ENCODE measurements at places on chromosomes 4 and X.
A peak's percentile ranks its signal among the peaks of the same experiment; 100 is the strongest.

DNA sequence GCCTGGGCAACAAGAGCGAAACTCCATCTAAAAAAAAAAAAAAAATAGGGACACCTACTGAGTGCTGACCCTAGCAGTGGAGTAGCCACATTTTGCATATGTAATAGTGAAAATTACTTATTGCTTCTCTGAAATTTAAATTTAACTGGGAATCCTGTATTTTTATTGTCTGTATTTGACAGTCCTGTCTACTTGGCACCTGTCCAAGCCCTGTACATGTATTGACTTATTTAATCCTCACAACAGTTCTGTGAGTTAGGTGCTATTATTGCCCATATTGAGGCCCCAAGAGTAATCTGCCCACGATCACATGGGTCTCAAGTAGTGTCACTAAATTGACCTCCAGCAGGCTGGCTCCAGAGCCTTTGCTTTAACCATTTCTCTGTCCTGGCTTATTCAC lies 81.6 kb downstream of the WDR19 start:
- DNase-seq: no peak

- DNase-seq: no peak
These were observed 182.7 kb downstream of the ANK2 start for GRCh38 chr4:113232194-113232593.

DNA sequence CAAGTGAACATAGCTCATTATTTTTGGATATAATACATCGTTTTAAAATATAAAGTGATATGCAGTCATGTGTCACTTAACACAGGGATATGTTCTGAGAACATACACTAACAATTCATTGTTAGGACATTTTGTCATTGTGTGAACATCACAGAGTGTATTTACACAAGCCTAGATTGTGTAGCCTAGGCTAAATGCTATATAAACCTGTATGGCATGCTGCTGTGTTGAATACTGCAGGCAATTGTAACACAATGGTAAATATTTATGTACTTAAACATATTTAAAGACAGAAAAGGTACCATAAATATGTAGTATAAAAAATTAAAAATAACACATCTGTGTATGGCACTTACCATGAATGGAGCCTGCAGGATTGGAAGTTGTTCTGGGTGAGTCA lies 44.9 kb upstream of the GPRIN3 start:
- DNase-seq: no peak

GRCh38 chr4:8131210-8131609 lies 27.4 kb downstream of the ABLIM2 start:
- DNase-seq: no peak

DNA sequence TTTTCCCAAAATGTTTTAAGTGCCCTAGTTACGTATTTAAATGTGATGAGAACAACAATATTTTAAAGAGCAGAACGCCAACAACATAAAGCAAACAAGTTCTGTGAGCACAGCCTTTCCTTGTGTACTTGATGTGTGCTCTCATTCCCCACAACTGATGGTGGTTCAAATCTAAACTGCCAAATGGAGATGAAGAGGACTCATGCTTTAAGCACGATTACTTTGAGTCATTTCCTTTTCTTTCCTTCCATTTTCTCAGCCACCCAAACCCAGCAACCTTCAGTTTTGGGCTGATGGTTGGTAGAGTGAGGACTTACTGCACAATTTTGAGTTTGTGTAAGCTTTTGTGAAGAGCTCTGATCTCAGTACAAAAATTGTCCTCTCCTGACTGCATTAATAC lies 1.7 kb downstream of the NSD2 start:
- DNase-seq: peak; percentile 49

DNA sequence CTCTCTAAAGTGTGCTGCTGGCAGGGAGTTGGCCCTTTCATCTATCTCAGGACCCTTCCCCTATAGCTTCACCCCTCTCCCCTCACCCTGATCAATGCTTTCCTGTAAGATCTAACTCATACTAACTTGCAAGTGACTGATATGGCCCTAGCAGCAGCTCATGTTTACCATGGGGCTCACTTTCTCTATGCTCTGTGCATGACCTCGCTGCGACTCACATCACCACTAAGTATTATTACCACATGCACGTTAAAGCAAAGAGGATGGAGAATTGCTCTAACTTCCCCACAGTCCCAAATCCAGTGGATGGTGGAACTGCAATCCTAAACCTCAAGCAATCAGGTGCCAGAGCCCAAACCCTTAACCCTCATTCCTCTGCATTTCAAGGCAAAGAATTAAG lies 626.6 kb downstream of the MID1IP1 start:
- DNase-seq: peak; percentile 65

DNA sequence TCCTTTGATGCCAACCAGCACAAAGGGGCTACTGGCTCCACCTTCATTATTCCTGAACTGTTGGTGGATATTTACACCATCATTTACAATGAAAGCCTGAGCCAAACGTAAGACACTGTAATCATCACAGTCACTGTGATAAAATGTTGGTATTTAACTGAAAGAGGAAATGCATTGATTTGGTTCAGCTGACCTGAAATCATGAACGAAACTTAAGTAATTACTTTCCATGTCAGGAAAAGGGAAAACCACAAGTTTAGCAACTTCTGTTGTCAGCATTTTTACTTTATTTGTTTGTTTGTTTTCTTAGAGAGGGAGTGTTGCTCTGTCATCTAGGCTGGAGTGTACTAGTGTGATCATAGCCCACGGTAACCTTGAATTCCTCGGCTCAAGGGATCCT lies 247.8 kb upstream of the FAM47A start:
- DNase-seq: no peak

DNA sequence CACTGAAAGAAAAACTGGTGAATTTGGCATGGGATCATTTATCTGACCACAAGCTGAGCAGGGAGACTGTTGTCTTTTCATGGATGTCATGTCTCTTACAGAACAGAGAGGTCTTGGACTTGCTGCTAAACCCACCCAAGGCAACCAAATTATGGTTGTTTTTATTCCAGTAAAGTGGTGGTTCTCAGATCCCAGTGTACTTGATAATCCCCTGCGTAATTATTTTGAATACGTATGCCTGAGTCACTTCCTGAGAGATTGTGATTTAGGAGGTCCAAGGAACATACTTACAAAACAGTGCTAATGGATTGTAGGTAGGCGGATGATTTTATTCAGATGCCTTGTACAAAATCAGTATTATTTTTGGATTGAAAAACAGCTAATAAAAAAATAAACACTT lies 585.6 kb downstream of the IL1RAPL1 start:
- no peak for DNase-seq

DNA sequence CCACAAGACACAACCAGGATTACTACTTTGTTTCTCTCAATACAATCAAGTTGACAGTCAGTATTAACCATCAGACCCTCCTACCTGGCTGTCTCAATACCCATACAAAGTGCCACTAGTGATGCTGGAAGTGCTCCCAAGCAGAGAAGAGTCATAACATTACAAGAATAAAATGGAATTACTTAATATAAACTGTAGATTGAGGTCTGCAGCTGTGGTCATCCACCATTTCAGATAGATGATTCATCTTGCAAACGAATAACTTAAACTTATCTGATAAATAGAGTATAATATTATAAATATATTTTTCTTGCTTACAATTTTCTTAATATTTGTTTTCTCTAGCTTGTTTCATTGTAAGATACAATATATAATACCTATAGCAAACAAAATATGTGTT lies 1034.2 kb upstream of the PCDH10 start:
- DNase-seq: no peak

DNA sequence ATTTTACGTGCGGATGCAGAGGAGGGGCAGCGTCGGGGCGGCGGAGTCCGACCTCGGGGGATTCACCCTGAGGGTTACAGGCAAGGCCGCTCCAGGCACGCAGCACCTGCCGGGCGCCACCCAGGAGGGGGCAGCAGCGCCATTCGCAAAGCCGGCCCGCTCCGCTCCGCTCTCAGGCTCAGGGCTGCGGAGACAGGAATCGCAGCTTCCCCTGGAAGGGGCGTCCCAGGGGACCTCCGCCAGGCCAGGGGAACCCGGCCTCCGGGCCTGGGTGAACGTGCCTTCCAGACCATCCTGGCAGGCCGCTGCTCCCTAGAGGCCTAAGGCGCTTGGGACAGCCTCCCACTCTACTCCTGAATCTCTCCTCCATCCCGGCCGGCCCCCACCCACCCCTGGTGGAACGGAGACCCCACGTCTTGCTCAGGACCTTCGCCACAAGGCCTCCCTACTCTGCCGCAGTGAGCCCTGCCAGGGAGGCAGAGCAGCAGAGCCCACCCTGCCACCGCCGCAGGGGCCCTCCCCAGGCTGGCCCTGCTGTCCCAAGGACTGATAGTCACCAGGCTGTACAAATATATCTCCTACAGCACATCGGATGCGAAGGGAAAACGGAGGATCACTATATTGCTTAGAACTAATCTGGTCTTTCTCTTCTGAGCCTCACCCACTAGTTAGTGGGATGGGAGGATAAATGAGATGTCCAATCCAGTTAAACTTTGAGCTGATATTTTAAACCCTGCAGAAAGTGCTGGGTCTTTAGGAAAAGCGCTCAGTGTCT lies 115.0 kb downstream of the SMIM20 start:
- peak; percentile 82 for DNase-seq

GRCh38 chr4:88702782-88703181 lies 5.2 kb upstream of the NAP1L5 start:
- DNase-seq: no peak

GRCh38 chr4:154928640-154929257 lies 147.7 kb downstream of the RBM46 start:
- no peak for DNase-seq

DNA sequence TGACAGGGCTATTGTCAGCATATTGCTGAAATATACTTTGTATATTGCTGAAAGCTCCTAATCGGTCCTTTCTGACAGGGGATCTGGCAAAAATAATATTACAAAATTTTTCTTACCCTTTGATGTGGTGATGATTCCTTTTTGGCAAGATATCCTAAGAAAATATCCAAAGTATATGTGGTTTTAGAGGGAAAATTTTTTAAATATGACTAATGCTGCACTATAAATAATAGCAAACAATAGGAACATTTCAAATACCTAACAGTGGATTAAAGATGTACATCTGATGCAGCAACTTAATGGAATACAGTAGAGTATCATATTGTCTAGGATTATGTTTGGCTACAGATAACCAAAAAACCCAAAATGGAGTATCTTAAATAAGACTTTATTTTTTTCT lies 49.6 kb downstream of the RRAGB start:
- no peak for DNase-seq

DNA sequence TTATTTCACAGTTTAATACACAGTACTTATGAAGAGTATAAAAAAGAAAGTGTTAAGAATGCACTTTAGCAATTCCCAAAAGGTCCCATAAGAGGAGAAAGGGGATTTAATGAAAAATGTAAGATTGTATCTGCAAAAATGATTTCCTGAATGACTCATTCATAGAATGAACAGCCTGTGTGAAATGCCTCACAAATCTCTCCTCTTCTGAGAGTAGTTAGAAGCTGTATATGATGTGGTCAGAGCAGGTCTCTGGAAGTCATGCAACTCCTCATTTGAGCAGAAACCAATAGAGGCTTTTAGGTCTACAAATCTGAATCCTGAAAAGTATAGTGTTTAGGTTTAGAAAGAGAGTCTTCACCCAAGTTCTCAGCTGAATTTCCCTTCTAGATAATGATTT lies 381.3 kb upstream of the INTU start:
- DNase-seq: no peak

DNA sequence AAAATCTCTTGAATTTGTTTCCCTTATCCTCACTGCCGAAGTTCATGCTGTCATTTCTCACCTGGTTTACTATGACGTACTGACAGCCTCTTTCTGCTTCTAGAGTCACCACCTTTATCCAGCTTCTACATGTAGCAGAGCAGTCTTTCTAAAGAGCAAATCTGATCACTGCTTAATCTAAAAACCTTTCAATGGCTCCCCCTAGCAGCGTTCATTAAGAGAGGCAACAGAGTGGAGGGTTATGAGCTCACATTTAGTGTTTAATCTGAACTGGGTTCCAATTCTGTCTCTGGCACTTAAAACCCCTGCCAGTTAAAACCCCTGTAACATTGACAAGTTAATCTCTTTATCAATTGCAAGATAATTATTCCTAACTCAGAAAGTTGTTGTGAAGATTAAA lies 4.4 kb downstream of the RBPJ start:
- peak; percentile 38 for DNase-seq

GRCh38 chr4:98261405-98262291 lies 464 bp downstream of the RAP1GDS1 start:
- peak; percentile 36 for DNase-seq

GRCh38 chrX:9141496-9141895 lies 107.6 kb upstream of the FAM9B start:
- DNase-seq: no peak

GRCh38 chr4:24774452-24774851 lies 20.9 kb upstream of the SOD3 start:
- DNase-seq: no peak

GRCh38 chrX:132023896-132024386 lies 839 bp downstream of the STK26 start:
- DNase-seq: peak; percentile 60
